ENCODE measurements at places on chromosomes 12 and 14. TPM values are rescaled to one million over a fixed set of nuclear protein-coding genes. Genes with fewer than 3 reads are reported as not detected.

The RHEBL1 gene
- 10.2 TPM for total RNA-seq

The TAS2R30 gene
- 0.94 TPM for total RNA-seq

The FAM186B gene
- 0.11 TPM for total RNA-seq

The DHRS2 gene
- 3.0 TPM for total RNA-seq

The STAC3 gene
- total RNA-seq, result 1.4 TPM

The GNB3 gene
- total RNA-seq, result 0.78 TPM

The GPR68 gene
- 14.2 TPM for total RNA-seq

The PALS1 gene
- total RNA-seq, result 6.7 TPM

The FOXA1 gene
- total RNA-seq, result not detected

The BIN2 gene
- total RNA-seq, result 57.3 TPM

The SCAF11 gene
- 114 TPM for total RNA-seq

The IRAK4 gene
- 25.7 TPM for total RNA-seq

The SERPINA9 gene
- total RNA-seq, result not detected

The PTPRB gene
- total RNA-seq, result not detected

The LALBA gene
- not detected for total RNA-seq

The GPR132 gene
- total RNA-seq, result 52.0 TPM

The GIT2 gene
- 54.4 TPM for total RNA-seq

The TRPV4 gene
- total RNA-seq, result not detected

The SLCO1B3 gene
- not detected for total RNA-seq

The CARMIL3 gene
- 1.2 TPM for total RNA-seq

The HOXC10 gene
- total RNA-seq, result not detected

The RPGRIP1 gene
- total RNA-seq, result not detected

Data from CD8-positive, alpha-beta memory T cell (primary cell).